ENCODE measurements at places on chromosomes 12 and 14.

DNA sequence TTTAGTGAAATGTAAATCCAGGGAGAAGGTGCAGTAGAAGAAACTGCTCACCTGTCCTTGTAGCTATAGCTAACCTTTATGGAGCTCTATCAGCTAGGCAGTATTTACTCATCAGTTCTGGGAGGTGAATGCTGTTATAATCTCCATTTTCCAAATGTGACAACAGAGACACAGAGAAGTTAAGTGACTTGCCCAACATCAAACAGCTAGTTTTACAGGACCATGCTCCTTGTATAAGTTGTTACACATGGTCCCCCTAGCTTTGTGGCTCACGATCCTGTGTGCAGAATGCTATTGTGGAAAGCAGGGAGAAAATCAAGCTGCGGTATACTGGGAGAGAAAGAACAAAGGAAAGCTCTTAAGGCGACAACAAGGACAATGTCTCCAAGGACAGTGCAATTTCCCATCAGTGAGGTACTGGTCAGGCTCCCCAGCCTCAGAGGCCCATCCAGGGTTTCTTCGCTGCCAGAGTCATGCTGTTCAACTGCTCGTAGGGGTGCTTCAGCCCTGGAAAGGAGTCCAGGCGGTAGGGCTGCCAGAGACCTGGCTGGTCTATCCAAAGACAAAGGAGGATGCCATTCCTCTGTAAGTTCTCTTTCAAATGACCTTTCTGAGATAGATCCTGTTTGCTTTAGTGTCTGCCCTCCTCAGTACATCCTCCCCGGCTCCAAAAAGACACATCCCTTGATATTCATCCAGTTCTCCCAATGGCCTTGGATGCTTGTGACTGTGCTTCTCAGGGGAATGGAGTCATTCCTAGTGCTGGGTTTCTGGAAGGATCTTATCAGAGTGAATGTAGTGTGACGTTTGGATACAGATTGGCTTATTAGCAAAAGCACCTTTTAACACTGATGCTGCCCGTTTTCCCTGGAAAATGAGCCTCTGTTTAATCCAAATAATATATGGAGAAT lies 95.5 kb downstream of the ARF6 start:
- no peak for DNase-seq

- DNase-seq = no peak
Measured at GRCh38 chr14:21537090-21537424, 10.9 kb upstream of the SALL2 start.

GRCh38 chr14:27253966-27254365 lies 656.1 kb upstream of the NOVA1 start:
- DNase-seq = peak; percentile 3

DNA sequence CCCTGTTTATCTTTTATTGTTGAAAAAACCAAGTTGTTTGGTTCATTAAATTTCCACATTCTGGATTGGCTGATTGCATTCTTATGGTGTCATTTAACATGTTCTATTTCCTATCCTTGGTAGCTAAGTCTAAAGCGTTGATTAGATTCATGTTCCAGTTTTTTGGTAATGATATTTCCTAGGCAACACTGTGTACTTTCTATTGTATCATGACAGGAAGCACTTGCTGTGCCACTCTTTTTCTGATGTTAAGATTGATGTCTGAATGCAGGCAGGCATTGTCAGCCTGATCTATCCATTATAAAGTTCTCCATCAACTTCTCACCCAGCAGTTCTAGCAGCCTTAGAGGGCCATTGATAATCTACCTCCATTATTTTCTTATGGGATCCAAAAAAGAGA lies 91.1 kb upstream of the ARID2 start:
- DNase-seq = no peak

GRCh38 chr14:20556500-20557211 lies 4.2 kb downstream of the RNASE9 start:
- no peak for DNase-seq

DNA sequence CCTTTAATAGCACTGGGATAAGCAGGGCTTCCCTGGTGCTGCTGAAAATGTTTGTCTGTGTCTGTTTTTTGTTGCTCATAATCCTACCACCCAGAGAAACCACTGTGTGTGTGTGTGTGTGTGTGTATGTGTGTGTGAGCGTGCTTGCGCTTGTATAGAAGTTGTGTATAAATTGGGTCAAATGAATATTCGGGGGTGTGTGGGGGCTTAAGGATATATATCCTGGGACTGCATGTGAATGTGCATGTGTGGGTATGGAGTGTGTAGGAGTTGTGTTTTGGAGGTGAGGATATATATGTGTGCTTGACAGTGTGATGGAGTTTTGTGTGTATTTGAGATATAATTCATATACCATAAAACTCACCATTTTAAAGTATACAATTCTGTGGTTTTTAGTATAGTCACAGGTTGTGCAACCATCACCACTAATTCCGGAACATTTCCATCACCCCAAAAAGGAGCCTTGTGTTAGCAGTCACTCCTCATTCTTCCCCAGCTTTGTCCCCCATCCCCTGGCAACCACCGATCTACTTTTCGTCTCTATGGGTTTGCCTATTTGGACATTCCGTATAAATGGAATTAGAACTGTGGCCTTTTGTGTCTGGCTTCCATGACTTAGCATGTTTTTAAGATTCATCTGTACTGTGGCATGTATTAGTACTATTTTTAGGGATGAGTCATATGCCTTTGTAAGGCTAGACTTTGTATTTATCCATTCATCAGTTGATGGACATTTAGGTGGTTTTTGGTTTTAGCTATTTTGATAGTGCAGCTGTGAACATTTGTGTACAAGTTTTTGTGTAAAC lies 25.6 kb downstream of the TCTN1 start:
- no peak for DNase-seq

GRCh38 chr12:95231190-95231589 lies 13.6 kb downstream of the VEZT start:
- DNase-seq = no peak

DNA sequence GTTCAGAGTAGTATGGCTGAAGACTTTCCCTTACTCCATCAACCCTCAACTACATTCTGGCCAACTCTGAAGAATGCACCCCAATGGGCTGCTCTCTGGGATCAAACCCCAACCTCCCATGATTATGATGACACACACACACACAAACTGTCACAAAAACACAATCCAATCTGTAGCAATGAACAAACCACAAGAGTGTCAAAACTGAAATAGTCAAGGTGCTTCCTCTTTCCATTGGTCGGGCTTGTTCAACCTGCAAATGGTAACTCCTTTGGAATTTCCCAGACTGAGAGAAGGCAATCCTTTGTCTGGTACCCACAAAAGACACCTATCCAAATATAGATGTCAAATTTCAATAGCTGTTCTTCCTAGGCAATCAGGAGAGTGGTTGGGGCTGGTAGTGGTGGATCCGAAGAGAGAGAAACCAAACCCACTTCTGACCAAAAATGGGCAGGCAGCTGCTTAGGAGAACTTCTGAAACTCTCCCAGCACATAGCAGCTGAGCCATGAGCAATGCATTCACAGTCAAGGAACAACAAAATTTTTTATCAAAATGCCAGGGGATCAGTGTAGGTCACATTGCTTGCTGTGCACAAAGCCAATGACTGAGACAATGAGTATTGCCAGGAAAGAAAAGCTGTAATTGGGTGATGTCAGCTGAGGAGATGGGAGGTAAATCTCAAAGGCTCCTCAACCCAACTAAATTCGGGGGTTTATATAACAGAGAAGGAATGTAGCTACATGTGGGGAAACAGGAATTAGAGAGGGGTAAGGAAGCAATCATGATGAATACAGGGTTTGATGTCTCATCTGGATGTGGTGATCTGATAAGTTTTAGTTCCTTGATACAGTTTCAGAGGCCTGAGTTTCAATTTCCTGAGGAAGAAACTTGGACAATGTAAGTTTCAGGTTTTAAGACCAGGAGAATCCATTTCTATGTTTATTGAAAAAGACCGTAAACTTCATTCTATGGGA lies 191.4 kb downstream of the KITLG start:
- DNase-seq = no peak

DNA sequence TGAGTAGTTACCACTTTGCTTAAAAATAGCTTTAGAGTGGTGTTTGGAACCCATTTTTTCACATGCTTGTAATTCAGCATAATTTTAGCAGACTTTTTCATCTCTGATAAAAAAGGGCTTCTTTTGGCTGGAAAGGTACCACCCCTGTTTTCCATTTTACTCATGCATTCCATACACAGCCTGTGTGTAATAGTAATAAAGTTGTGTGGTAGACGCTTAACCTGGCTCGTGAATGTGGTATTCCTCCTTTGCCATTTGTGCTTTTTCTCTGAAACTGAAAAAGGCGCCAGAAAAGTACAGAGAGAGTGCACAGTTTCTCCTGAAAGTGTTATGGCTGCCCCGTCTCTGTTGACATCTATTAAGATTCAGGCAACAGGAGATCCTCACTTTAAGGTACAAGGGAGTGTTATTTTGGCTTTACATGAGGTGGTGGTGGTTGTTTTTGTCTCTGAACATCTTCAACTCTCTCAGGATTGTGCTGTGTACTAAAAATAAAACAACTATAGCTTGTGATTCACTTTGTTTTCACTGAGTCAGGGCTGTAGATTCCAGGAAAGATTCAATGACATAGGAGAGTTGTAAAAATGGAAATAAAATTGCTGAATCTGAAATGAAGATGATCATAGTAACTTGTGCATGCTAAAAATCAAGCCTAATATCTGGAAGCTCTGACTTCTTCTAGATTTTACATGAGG lies 45.6 kb upstream of the MIS18BP1 start:
- no peak for DNase-seq

- DNase-seq = peak; percentile 36
Measured at GRCh38 chr14:88901189-88901588, 76.7 kb downstream of the TTC8 start.

GRCh38 chr12:1262011-1262410 lies 271.0 kb downstream of the ERC1 start:
- no peak for DNase-seq

- DNase-seq = no peak
Measured at GRCh38 chr14:90551070-90551704, 154.4 kb downstream of the CALM1 start.

DNA sequence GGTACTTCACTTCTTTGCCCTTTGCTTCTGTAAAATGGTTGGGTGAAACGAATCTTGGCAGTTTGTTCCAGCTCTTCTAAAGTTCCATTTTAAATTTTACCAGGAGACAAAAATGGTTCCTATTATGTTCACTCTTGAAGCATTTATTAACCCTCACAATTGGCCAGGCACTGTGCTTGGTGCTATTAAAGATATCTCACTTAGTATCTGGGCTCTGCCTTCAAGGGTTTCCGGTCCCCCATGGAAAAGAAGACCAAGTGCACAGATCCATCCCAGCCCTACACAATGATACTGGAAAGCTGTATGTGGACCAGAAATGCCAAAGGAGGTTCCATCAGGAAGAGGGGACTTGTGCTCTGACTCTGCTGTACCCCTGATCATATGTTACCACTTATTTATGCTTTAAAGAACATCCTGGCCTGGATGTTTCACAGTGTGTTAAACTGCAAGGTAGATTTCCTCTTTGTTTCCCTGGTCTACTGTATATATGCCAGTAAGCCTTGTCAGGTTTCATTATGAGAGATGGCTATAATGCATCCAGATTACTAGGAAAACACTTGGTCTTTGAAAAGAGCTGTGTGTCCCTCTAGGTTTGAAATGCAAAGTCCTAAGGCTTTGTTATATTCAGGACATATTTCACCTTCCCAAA lies 154.8 kb downstream of the PRKCH start:
- peak; percentile 50 for DNase-seq

- no peak for DNase-seq
Measured at GRCh38 chr12:76242813-76243550, 105.2 kb downstream of the BBS10 start.

GRCh38 chr12:109919456-109919855 lies 19.4 kb downstream of the TCHP start:
- no peak for DNase-seq

- peak; percentile 4 for DNase-seq
Measured at GRCh38 chr14:93496856-93497741, 66.4 kb downstream of the UNC79 start.

DNA sequence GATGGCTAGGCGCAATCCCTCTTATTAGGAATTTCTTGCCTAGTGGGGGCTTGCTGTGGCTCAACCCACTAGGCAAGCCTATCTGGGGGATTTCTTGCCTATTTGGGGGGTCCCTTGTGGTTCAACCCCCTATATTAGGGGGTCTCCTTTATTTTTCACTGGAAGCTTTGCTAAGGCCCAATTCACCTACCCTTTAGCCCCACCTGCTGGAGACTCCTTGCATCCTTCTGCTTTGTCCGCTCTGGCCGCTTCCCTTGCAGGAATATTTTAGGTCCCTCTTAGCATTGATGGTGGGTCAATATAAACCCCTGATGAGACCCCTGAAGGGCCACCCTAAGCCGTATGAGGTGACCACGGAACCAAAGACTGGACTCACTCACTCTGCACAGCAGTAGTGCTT lies 1552.1 kb downstream of the AACS start:
- DNase-seq = no peak

DNA sequence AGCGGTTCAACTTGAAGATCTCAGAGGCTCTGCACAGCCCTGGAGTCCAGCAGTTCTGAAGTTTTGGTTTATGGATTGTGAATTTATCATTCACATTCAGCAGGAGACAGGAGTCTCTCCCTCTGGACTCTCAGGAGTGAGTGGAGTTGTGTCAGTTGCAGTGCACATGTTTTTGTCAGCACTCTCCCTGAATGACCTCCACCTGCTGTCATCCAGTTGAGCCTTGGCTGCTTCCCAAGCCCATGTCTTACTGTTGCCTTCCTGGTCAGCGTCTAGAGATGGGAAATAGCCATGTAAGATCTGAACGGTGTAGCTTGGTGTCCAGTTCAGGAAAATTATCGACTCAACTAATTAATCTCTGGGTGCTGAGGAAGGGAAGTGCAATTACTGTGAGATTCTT lies 133.2 kb downstream of the PRKCH start:
- no peak for DNase-seq

- DNase-seq = peak; percentile 21
Measured at GRCh38 chr12:72111706-72112105, 160.5 kb upstream of the TRHDE start.

DNA sequence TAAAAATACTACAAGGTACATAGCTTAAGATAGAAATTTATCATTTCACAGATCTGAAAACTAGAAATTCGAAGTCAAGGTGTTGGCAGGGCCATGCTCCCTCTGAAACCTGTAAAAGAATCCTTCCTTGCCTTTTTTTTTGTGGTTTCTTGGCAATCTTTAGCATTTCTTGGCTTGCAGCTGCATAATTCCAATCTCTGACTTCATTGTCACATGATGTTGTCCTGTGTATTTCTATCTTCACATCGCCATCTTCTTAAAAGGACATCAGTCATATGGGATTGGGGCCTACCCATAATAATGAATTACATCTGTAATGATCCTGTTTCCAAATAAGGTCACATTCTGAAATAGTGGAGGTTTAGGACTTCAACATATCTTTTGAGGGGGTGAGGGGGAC lies 250.4 kb downstream of the TMTC2 start:
- DNase-seq = no peak

GRCh38 chr14:63671987-63672386 lies 30.3 kb upstream of the WDR89 start:
- no peak for DNase-seq

- no peak for DNase-seq
Measured at GRCh38 chr12:12945591-12945990, 6.4 kb downstream of the GPRC5D start.

GRCh38 chr12:117228239-117228638 lies 38.0 kb upstream of the FBXO21 start:
- no peak for DNase-seq
